ENCODE measurements at places on chromosomes 6 and 20.
A peak's percentile ranks its signal among the peaks of the same experiment; 100 is the strongest.

- DNase-seq: peak; percentile 65
Observed at GRCh38 chr20:33676652-33677645, 2.7 kb upstream of the NECAB3 start.

DNA sequence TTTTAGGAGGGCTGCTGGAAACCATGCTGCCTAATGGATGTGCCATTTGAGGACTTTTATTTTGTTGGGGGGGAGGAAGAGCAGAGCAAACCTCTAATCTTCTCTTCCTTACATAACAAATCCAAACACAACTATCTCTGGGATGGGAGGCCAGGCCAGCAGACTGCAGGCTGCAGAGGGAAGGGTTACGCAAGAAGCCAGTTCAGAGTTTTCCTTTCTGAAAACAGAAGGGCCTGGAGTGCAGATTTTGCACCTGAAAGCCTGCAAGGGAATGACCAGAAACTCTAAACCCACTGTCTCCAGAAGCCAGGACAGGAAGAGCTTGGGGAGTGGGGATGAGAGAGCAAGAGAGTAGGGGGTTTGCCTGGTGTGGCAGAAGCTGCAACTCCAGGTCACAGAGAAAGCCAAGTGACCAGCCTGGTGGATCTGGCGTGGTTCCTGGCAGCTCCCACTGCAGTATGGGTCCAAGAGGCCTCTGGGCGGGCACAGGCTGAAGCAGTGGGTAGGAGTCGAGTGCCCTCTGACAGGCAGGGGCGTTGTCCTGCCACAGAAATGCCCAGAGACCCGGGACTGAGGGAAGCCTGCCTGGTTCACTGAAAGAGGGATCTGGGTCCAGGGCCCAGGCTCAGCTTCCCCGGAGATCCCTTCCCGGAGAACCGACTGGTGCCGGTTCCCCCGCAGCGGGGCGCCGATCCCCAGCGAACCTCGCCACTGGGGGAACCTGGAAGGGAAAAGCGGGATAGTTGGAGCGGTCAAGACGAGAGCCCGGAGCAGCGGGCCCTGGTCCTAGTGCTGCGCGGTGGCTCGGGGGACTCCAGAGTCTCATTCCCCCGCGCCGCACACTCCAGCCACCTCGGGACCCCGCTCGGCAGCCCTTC, 6.7 kb downstream of the MAFB start:
- DNase-seq: peak; percentile 38

DNA sequence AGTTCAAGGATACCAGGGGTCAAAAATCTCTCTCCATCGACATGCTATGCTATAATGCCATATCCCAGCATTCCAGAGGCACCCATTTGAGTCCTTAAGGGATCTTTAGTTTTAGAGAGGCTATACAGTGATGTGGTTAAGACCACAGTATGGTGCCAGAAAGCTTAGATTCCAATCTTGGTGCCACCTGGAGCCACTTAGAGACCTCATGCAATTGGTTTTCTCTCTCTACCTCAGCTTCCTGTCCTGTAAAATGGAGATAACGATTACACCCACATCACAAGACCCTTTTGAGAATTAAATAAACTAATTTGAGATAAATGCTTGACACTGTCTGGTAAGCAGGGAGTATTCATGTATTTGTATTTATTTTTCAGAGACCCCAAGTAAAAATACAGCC, 39.0 kb downstream of the PLAGL1 start:
- DNase-seq: no peak

DNA sequence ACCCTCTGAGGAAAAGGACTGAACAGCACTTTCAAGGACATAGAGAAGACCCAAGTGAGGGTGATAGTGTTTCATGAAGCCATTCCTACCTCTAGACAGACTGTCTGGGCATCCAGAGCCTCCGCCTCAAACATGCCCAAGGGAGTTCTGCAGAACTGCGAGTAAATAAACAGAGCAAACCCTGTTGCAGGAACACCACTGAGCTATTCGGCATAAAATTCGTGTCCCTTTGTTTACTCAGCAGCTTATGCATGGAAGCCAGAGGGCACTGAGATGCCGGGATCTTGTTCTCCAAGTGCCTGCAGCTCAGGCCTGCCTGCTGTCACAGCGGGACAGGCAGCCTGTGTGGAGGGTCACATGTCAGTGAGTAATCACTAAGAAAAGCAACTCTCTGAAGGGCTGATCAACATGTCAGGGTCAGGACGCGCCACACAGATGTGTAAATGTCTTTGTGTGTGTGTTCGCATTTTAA, 164.9 kb upstream of the HEY2 start:
- DNase-seq: no peak

- DNase-seq: no peak
Observed at GRCh38 chr6:7425808-7426190, 36.2 kb downstream of the RIOK1 start.

GRCh38 chr6:156933201-156934068, 156.3 kb downstream of the ARID1B start:
- no peak for DNase-seq

GRCh38 chr6:148743476-148743875, 3.4 kb upstream of the UST start:
- peak; percentile 28 for DNase-seq

DNA sequence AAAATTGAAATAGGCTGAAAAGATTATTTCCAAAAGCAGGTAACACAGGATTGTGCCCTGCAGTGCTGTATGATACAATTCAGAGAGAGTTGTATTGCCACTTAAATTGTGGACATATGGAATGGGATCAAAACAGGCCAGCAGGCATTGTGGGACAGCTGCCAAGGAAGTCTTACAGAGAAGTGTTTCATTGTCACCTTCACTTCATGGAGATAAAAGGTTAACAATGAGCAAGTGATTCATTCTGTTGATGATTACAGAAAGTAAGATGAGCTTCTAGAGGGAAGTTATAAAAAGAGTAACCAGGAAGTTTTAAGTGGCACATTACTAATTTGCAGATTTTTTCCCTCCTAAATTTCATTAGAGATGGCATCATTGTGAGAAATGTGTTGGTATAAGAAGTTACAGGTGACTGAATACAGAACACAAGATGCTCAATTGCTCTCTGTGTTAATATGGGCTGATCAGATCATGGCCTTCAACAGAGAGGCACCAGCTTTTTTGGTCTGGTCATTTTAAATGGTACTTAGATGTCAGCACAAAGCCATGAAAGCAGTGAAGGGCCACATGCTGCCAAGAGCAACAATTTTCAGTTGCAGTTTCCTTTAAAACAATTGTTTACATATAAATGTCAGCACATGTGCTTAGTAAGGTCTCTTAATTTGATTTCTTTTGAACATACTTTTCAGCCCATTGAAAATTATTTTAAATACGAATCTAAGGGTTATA, 402.5 kb upstream of the FKBP1C start:
- DNase-seq: no peak

DNA sequence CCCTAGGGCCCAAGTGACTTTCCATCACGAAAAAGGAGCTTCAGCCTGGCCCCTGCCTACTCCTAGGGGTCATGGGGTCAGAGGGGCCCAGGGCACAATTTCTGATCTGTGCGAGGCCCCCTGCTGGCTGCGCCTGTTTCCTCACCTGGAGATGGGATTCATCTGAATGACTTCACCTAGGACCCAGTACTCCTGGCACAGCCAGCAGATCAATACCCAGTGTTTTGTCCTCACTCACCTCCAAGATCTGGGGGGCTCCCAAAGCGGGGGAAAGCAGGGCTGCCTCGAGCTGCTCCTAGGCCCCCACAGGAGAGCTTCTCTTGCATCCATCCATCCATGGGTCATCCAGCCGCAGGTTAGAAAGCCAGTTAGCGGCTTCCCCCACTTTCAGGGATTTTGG, 33.8 kb downstream of the CD40 start:
- no peak for DNase-seq

DNA sequence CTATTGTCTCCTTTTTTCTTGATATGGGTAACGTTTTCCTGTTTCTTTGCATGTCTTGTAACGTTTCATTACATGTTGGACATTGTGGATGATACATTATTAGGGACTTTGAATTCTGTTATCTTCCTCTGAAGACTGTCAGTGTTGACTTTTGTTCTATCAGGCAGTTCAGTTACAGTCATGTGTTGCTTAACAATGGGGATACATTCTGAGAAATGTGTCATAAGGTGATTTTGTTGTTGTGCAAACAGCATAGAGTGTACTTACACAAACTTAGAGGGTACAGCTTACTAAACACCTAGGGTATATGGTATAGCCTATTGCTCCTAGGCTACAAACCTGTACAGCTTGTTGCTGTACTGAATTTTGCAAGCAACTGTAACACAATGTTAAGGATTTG, 64.7 kb downstream of the AK9 start:
- no peak for DNase-seq

DNA sequence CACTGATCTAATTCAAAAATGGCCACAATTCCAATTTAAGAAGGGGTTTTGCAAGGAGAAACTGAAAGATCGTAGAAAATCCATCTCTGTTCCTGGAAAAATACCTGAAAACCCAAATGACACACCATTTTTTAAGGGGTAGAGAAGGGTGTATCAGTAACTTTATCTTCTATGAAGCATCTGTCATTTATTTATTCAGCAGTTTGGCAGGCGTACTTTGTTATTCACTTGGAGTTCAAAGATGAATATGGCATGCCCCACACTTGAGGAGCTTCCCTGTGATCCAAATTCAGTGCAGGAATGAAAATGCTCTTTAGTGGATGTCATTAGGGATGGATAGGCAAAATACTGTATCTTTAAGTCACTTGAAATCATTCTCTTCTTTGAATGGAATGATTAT, 7.2 kb downstream of the HINT3 start:
- DNase-seq: no peak

- DNase-seq: no peak
Observed at GRCh38 chr6:119643876-119644275, 294.3 kb upstream of the MAN1A1 start.

DNA sequence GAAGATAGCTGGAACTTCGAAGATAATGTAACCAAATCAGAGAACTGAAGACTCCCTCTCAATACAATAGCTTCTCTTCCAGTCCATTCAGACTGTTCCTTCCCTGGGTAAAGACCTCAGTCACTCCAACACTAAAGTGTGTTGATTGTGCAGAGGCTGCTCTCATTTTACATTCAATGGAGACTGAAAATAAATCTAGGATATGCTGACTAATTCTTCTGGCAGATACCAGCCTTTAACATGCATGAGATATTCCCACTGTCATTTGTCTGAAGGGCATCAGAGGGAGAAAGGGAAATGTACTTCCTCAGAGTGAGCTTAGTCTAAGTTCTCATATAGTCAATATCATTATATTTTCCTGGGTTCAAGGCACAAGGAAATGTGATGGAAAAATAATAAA, 166.4 kb upstream of the IRAK1BP1 start:
- DNase-seq: no peak

DNA sequence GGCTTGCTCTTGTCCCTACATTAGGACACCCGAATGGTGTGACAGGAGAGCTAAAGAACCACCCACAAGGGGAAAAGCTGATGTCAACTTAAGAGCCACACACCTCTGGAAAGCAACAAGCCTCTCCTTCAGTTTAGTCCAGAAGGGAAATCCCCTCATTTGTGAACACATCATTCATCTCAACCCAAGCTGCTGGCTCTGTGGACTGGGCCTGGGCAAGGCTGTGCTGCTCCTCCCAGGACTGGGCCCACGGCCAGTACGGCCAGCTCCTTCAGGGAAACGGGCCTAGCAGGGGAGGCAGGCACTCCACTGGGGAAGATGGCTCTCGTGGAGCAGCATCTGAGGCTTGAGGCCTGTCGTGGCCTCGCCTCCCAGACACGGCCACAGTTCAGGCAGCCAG, 12.8 kb upstream of the SLC4A11 start:
- no peak for DNase-seq
